GM23338 (cell line): ENCODE measurements at places on chromosomes 4 and X. TPM values are rescaled to one million over a fixed set of nuclear protein-coding genes. Genes with fewer than 3 reads are reported as not detected.

GRCh38 chr4:154001193-154001592 is 212.3 kb upstream of the SFRP2 start:
- H3K27ac ChIP-seq = no peak overlapping the region
- no peaks in the 10 kb centered on the region for H3K36me3 ChIP-seq
- no peak overlapping the region for H3K4me3 ChIP-seq
- no peaks in the 10 kb centered on the region for H3K27me3 ChIP-seq
- no peaks in the 10 kb centered on the region for H3K4me1 ChIP-seq

GRCh38 chr4:77286906-77287305 is 129.9 kb downstream of the CCNG2 start:
- no peaks in the 10 kb centered on the region for H3K27me3 ChIP-seq
- DNase-seq = no peak
- H3K4me3 ChIP-seq = no peak overlapping the region
- H3K27ac ChIP-seq = no peak overlapping the region
- H3K4me1 ChIP-seq = no peaks in the 10 kb centered on the region

DNA sequence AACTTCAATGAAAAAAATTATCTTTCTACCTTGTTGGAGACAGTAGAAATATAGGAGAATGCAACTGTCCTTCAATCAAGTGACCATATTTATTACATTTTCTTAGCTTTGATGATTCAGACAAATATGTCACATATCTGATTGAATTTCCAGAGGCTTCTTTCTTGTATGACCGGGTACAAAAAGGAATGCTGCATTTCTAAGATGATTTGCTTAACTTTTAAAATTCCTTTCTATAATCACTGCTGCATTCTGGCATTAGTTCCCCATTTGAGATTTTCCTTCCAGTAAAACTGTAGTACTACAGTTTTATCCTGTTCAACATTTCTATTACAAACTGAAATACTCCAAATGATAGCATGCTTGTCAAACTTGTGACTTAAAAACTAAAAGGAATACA is 5.2 kb downstream of the MFSD8 start:
- no peaks in the 10 kb centered on the region for H3K4me1 ChIP-seq
- H3K4me3 ChIP-seq = no peak overlapping the region
- no peaks in the 10 kb centered on the region for H3K36me3 ChIP-seq
- H3K27ac ChIP-seq = no peak overlapping the region; the same call in 1 of the 2 replicates
- no peak for DNase-seq

GRCh38 chrX:85052205-85052604 is 48.5 kb downstream of the APOOL start:
- H3K27me3 ChIP-seq = no peaks in the 10 kb centered on the region
- no peak overlapping the region for H3K4me3 ChIP-seq
- no peak for DNase-seq
- H3K27ac ChIP-seq = no peak overlapping the region
- no peaks in the 10 kb centered on the region for H3K4me1 ChIP-seq
- no peaks in the 10 kb centered on the region for H3K36me3 ChIP-seq

DNA sequence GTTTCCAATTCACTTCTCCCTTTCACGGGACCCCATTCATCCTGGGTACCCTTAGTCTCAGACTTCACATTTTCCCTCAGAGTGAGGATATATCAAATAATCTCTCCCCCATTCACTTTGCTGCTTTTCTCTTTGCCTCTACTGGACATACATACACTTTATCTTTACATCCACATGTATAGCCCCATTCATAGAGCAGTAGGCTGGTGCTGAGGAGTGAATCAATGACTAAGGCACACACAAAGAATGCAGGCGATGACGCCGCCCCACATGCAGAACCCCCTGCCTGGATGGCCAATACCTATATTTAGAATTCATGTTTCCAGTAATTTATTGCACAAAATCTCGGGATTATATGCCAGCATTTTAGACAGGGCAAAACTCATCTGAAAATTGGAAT is 554.3 kb upstream of the TENM3 start:
- H3K36me3 ChIP-seq = no peaks in the 10 kb centered on the region
- peaks cover 21% of the 10 kb centered on the region for H3K4me1 ChIP-seq
- no peak overlapping the region for H3K27ac ChIP-seq

- peaks cover 13% of the 10 kb centered on the region for H3K27me3 ChIP-seq
- no peak overlapping the region for H3K27ac ChIP-seq
- H3K4me3 ChIP-seq = no peak overlapping the region
- peaks cover 6% of the 10 kb centered on the region for H3K4me1 ChIP-seq
- DNase-seq = no peak
Observed at GRCh38 chr4:48022192-48022799, 5.7 kb downstream of the NIPAL1 start.

- no peak for DNase-seq
- H3K36me3 ChIP-seq = no peaks in the 10 kb centered on the region
- H3K27me3 ChIP-seq = no peaks in the 10 kb centered on the region
- H3K4me3 ChIP-seq = no peak overlapping the region
- no peaks in the 10 kb centered on the region; the same call in 1 of the 2 replicates for H3K4me1 ChIP-seq
Observed at GRCh38 chrX:150044556-150044955, 106.3 kb upstream of the EOLA2 start.

DNA sequence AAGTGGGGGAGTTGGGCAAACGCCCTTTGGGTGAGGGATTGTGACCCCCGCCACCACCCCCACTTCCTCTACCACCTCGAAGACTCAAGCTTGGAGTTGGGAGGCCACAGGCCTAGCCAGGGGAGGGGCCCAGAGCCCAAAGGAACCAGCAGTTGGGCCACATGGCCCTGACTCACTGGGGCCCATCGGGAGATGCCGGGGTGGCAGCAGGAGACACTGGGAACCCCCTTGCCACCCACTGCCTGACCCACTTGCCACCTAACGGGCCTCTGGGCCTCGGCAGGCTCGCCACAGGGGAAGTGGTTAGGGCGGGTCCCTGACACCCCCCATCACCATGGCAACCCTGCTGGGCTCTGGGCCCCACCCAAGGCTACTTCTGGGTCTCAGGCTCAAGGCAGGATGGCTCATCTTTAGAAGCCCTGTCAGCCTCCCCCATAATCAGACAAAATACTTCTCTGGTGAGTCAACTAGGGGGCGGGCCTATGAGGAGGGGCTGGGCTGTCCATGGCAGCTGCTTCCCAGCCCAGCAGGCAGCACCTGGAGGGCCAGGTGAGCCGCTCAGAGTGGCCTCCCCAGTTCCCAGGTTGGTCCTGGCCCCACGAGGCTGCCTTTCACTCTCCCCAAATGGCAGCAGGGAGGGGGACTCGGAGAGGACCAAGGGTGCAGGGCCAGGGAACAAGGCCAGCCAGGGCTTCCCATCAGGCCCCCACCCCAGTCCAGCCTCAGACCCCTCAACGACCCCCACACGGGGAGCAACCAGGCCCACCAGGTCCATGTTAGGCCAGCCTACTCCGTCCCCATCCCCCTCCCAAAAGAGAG is 5.6 kb downstream of the FLNA start:
- H3K4me1 ChIP-seq = 0 out of 2 replicates have a peak, but pooled peaks cover 4% of the 10 kb centered on the region
- peak overlapping the region; percentile 80 for H3K27ac ChIP-seq
- H3K4me3 ChIP-seq = peak overlapping the region; percentile 84

GRCh38 chr4:13212936-13213335 is 271.2 kb downstream of the RAB28 start:
- H3K27me3 ChIP-seq = no peaks in the 10 kb centered on the region
- no peak for DNase-seq
- H3K4me1 ChIP-seq = no peaks in the 10 kb centered on the region
- no peaks in the 10 kb centered on the region for H3K36me3 ChIP-seq

DNA sequence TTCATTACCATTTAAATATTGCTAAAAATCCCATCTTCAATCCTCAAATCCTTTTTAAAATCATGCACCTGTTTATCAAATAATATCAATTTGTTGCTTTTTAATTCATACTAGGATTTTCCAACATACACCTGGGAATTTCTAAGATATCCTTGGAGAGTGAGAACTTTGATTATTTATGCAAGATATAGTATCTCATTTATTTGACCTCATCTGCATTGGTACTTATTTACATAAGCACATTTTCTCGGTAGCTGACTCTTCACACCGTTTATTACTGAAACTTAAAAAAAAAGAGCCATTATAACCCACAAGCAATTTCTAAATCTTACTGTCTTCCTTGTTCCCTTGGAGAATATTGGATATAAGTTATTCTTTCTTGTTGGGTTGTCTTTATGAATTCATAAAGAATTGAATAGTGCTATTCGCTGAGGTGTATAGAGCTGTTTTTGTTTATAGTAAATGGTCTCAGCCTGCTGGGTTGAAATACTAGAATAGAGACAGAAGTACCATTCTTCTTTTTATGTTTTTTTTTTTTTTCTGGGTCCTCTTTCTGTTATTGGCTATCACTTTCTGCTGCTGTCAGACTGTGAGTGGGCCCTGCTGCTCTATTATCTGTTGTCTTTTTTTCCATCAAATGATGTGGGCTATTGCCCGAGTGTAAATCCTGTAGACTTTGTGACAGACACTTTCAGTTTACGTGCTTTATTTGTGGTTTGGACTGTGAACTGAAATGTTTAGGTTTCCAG is 2.9 kb downstream of the UGT8 start:
- H3K4me3 ChIP-seq = no peak overlapping the region
- H3K4me1 ChIP-seq = peaks cover 48% of the 10 kb centered on the region
- DNase-seq = no peak
- H3K27ac ChIP-seq = no peak overlapping the region

DNA sequence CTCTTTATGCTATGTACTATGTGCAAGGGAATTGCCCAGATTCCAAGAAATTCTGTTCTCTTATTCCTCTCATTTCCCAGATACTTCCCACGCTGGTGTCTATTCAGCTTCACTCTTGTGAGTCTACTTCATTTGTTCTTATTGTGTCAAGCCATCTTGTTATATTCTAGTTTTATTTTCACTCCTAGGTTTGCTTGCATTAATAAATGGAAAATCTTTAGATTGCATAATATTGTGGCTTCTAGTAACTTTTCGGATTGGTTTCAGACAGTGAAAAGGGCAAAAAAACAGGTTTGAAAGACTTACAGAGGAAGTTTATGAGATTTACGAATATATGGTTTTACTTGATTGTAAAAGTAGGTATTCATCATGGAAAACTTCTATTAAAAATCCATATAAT is 128.4 kb downstream of the BTC start:
- H3K36me3 ChIP-seq = no peaks in the 10 kb centered on the region
- no peaks in the 10 kb centered on the region for H3K27me3 ChIP-seq
- no peak overlapping the region for H3K27ac ChIP-seq

DNA sequence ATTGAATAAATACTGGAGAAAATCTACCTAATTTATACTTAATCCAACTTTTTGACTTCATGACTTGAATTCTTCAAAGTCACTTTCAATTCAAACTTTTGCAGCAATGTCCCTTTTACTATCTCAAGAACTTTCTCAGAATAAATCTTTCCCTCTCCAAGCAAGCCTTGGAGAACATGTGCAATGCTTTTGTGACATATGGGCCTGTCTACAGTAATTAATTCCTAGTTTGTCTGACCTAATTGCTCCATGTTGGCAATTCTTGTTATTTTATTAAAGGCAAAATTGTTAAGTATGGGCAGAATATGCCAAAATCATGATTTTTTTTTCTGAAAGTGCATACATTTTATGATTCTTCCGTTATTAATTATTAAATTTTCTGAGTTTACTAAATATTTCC is 1115.3 kb downstream of the PDHA2 start:
- H3K27me3 ChIP-seq = no peaks in the 10 kb centered on the region
- H3K4me3 ChIP-seq = no peak overlapping the region
- DNase-seq = no peak
- no peaks in the 10 kb centered on the region for H3K4me1 ChIP-seq
- H3K27ac ChIP-seq = no peak overlapping the region

- H3K4me3 ChIP-seq = no peak overlapping the region
- no peaks in the 10 kb centered on the region for H3K4me1 ChIP-seq
- H3K27ac ChIP-seq = no peak overlapping the region
- H3K27me3 ChIP-seq = no peaks in the 10 kb centered on the region
Observed at GRCh38 chr4:13378973-13379759, 105.0 kb downstream of the RAB28 start.

DNA sequence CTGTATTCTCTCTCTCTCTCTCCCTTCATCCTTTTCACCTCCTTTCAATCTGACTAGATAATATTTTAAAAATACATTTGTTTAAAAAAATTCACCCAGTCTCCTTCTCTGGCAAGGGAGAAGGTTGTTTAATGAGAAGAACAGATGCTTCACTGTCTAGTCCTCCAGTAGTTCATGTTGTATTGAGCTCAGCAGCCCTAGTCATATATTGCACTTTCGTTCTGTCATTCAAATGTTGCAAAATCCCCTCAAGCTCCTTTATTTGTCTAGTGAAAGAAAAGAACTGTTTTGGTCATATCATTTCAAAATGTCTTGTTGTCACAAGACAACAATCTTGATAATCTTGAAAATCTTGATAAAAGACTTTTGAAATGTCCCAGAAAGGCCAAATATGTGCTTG is 248.0 kb downstream of the GALNTL6 start:
- no peak overlapping the region for H3K4me3 ChIP-seq
- no peak overlapping the region for H3K27ac ChIP-seq
- H3K27me3 ChIP-seq = no peaks in the 10 kb centered on the region

- no peak overlapping the region for H3K27ac ChIP-seq
- no peaks in the 10 kb centered on the region for H3K4me1 ChIP-seq
- no peaks in the 10 kb centered on the region for H3K27me3 ChIP-seq
- no peak for DNase-seq
- H3K36me3 ChIP-seq = no peaks in the 10 kb centered on the region
Observed at GRCh38 chrX:31333165-31333831, 261.5 kb upstream of the FTHL17 start.

The SPRY1 gene
- 62.8 and 67.2 TPM in 2 replicates for total RNA-seq

The ATP10D gene
- 4.7 and 4.9 TPM in 2 replicates for total RNA-seq

The FHIP1A gene
- total RNA-seq = 95.8 and 108 TPM in 2 replicates

The BTK gene
- 0.16 and 0.31 TPM in 2 replicates for total RNA-seq

The GATA1 gene
- total RNA-seq = not detected in 2 replicates

The XAGE1B gene
- not detected in 2 replicates for total RNA-seq
